ENCODE measurements at places on chromosomes 5 and 9.

DNA sequence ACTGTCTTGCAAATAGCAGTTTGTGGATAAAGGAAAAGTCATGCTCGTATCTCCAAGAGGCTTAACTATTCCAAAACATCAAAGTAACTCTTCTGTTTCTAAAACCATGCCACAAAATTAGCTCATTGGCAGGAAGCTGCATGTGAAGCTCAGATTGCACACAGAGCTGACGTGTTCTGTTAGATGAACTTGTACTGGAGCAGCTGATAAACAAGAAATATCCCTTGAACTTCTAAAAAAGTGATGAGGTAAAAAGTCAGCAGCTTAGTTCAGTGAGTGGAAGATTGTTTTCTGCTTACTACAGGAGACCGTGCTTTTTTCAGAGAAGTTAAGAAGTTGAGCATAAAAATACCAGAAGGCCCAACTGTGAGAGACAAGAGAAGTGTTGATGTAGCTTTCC is 113.2 kb downstream of the SLC12A2 start:
- no peak for DNase-seq

DNA sequence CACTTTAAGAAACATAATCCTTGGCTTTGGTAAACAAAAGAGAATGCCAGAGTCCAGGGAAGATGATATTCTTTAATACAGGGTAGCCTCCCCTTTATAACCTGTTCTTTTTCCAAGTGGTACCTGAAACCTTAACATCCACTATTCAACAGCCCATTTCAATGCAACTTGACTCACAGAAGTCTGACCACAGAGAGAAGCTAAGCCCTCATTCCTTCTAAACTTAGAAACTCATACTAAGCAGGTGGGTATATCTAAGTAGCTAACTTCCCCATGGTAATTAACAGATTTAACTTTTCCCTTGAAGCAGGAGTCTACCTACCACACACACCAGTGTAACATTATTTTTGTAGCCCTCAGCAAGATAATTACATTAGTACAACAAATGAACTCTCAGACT is 91.9 kb downstream of the CEMIP2 start:
- DNase-seq = no peak

DNA sequence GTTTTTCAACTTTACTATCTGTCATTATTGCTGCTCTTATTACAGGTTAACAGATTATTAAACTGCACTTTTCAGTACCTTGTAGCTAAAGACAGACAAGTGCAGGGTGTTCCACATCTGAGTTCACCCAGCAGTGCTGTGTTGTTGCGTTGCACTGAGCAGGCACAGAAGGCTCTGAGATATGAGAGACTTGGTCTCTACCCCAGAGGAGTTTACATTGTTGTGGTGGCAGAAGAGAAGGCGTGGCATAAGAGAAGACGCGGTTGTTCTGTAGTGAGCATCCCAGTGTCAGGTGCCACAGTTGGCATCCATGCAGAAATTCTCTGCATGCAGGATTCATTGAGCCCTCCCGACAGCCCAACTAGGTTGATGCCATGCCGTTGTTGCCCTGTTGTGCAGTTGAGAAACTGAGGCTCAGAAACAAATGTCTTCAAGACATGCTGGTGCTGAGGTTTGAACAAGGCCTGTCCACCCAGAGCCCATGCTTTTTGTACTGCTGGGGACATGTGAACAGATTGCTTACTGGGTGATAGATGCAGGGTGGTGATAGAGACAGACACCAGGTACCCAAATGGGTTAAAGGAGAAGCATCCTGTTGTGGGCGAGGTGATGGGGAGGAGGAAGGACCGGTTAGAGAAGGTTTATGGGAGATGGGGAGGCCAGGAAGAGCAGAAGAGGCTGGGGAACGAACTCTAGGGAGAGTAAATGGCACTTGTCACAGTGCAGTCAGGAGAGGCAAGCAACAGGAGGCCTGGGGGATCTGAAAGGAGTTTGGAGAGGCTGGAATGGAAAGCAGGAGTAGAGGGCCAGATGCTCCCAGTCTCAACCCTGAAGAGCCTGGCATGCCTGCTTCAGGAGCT is 8.2 kb downstream of the ABL1 start:
- no peak for DNase-seq

DNA sequence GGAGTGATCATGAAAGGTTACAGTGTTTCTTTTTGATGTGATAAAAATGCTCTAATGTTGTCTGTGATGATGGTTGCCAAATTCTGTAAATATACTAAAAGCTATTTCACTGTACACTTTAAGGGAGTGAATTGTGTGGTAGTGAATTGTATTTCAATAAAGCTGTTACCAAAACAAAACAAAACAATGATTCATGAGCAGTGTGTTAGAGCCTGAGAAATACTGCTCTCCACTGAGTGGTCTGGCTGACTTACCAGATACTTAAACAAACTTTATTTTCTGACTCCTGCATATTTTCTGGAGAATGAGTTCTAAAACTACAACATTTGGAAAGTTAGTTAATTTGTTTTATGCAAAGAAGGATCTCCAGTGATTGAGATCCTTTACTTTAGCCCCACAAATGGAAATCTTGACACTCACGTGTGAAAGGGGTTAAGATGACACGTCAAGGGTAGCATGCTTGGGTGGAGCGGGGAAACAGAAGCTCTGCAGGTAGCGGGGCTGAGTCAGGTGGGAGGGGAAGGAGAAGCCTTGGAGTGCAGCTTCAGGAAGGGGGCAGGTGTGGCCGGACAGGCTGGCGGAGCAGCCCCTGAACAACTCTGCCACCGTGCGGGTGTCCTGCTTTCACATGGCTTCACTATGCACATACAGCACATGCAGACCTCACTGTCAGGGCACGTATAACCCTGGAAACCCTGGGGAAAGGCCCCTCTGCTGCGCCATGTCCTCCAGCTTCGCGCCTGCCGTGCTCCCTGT is 256.7 kb downstream of the IRX1 start:
- no peak for DNase-seq

DNA sequence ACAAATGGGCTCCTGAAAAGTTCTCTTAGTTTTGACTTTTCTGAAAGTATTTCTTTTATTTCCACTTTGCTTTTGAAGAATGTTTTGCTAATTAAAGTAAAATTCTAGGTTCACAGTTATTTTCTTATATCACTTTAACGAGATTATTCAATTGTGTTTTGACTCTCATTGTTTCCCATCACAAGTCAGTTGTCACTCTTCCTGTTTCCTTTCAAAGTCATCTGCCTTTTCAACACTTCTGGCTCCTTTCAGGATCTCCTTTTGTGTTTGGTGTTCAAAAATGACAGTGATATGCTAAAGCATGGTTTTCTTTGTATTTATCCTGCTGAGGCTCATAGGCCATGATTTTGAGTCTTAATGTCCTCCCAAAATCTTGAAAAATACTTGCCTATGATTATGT is 235.4 kb upstream of the TAS2R1 start:
- no peak for DNase-seq

DNA sequence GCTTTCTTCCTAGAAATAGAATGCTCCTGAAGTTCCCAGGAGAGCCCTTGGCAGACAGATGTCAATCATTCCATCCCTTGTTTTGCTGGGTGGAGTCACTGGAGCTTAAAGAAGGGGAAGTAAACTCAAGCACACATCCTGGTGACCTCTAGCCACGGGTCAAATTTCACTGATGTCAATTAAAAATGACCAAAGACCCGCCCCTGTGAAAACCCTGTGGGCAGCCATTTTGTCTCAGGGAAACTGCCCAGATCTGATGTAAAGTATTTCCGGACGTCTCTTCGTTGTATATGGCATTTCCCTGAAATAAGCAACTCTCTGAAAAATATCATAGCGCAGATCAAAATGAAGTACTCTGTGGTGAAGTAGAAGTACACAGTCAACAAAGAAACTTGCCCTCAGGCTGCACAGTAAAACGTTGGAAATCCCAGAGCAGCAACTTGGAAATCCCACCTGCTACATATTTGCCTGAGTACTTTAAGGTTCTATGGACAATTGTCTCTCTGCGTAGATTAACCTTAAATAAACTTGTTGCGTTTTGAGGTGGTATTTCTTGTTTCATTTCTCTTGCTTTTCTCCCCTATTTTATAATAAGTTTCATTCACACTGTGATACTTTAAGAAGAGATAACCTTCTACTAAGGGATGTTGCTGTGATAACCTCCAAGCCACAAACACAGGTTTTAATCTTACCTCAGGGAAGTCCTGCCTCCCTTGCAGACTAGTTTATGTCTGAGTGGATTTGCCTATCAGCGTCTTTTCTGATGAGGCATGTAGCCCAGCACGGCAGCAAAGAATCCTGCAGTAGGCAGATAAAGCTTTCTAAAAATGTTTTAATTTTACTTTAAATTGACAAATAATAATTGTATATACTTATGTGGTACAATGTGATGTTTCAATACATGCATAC is 60.9 kb upstream of the PIP5K1B start:
- no peak for DNase-seq

DNA sequence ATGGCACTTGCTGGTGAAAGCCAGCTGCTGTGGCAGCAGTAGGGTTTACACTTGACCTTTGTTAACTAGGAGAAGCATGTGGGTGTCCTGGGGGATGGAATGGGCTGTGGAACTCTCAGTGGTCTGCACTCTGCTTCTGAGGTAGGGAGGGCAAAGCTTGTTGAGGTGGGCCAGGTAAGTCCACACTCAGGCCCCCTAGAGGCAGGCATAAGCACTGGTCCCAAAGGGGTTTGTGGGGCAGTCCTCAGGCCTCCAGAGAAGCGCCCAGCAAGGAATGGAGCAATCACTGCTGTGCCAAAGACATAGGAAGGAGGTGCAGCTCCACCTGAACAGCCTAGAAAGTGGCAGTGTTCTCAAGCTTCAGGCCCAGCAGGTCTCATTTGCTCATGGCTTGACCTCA is 34.7 kb downstream of the INSL4 start:
- no peak for DNase-seq
